NCI-H1930 (cell line): ENCODE measurements at places on chromosomes 16 and 17.

DNA sequence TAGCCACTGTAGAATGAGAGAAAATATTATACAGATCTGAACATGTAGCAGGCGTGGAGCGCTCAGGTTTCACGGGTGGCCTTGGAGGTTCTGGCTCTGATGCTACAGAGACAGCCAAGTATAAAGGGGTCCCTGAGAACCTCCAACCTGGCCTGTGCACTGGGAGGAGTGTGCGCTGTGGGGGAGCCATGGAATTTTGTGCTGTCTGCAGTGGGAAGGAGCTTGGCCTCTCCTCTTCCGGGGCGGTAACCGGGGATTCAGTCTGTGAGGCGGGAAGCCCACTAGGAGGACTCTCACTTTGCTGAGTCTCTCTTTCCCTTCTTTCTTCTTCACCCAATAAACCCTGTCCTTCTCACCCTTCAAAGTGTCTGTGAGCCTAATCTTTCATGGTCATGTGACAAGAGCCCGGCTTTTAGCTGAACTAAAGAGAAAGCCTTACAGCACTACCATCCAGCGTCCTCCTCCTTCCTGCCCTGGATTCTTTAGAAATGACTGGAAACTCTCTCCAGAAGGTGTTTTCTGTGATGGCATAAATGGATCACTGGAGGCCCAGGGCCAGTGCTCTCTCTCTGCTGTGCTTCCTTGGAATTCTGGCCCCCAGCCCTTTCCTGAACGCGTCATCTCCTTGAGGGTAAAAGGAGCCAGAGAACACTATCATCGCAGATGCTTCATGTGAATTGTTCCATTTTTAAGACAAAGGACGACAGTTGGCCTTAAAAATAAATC is 232.1 kb upstream of the CACNG5 start:
- DNase-seq = no peak

- no peak for DNase-seq
Measured at GRCh38 chr17:58326609-58327362, 1.8 kb downstream of the TSPOAP1 start.

GRCh38 chr17:31548709-31549108 is 157.2 kb downstream of the RAB11FIP4 start:
- no peak for DNase-seq

DNA sequence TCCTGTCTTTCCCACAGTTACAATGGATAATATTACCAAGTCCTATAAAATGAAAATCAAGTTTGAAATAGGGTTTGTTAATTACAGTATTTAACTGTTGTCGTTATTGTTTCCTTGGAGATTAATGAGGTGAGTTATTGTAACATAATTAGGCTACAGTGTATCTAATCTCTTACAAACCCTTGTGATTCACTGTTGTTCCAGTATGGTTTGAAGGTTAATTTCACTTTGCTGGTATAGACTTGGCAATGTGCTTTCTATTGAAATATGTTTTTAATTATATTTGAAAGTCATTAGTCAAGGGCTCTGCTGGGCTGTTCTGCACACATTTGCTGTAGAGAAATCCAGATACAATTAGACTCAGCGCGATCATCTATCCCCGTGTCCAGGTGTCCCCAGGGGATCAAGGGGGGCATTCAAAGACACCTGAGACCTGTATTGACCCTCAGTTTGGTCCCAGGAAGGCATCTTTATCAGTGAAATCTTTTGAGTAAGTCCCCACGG is 624.6 kb upstream of the EEF2KMT start:
- DNase-seq = no peak

DNA sequence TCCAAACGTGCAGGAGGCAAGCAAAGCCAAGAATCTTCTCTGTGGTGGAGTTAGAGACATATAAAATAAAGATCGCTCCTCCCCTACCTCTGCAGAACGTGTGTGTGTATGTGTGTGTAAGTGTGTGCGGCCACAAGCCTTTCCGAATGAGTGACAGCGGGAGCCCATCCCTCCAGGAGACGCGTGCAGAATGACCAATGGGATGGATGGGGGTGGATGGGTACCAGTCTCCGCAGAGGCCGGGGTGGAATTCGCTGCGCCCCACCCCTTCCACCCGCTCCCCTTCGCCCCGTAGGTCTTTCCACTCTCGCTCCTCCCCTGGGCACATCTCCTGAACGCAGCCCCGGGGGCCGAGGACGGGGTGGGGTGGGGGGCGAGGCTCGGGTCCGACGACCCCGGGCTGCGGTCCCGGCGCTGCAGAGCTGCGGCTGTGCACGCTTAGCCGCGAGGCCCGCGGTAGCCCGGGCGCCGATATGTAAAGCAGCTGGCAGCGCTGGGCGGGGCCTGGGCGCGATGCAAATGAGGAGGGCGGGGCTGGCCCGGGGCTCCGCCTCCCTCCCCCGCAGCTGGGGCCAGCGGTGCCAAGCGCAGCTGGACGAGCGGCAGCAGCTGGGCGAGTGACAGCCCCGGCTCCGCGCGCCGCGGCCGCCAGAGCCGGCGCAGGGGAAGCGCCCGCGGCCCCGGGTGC is at the start of gene PRKCB:
TSS of gene PRKCB (plus strand) at position 594 of the 688 bp plus-strand sequence.
- peak; percentile 29 for DNase-seq

DNA sequence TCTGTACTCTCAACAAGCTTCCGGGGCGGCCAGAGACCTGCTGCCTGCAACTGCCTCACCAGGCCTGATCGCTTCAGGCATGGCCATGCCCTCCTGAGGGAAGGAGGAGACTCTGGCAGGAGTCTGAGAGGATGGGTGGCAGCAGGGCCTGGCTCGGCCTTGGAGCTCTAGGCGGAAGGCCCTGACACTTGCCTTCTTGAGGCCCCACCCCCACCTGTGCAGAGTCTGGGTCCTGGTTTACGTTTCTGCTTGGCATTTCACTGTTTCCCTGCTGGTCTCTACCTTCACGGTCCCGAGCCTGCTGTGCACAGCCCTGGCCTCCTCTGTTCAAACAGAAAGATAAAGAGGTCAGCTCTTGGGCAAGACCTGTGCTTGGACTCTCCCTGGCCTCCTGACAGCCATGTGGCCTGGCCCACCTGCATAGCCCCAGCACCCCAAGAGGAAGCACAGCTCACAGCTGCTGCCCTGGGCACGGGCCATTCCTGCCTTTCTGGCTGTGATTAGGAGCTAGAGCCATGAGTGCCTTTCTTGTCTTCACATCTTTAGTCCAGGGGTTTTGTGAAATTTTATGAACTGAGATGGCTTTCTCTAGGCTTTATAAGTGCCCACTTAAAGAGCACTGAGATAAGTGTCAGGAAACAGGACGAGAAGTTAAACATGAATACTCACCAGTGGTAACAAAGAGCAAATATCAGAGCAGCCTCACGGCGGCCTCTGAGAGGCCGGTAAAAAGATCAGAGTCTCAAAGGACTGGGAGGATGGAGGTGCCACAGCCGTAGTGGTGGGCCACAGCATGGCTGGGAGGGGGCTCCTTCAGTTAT is 25.6 kb upstream of the MTSS2 start:
- DNase-seq = no peak
